ENCODE measurements at places on chromosomes 12 and 14. TPM values are rescaled to one million over a fixed set of nuclear protein-coding genes. Genes with fewer than 3 reads are reported as not detected.

The SPTB gene
- polyA plus RNA-seq = 0.50 TPM

The KLRG1 gene
- 2.8 TPM for polyA plus RNA-seq

The HOXC9 gene
- polyA plus RNA-seq = not detected

The ACACB gene
- 2.9 TPM for polyA plus RNA-seq

The PTGR2 gene
- 12.1 TPM for polyA plus RNA-seq

The LRFN5 gene
- 39.3 TPM for polyA plus RNA-seq

All from Purkinje cell (primary cell).